SK-MEL-5 (cell line): ENCODE measurements at places on chromosomes 6 and 20.
A peak's percentile ranks its signal among the peaks of the same experiment; 100 is the strongest.

GRCh38 chr20:37362231-37362792 lies 16.4 kb downstream of the SRC start:
- DNase-seq: no peak

- no peak for DNase-seq
These were observed 1004.9 kb upstream of the ADGRB3 start for GRCh38 chr6:67630146-67630545.

DNA sequence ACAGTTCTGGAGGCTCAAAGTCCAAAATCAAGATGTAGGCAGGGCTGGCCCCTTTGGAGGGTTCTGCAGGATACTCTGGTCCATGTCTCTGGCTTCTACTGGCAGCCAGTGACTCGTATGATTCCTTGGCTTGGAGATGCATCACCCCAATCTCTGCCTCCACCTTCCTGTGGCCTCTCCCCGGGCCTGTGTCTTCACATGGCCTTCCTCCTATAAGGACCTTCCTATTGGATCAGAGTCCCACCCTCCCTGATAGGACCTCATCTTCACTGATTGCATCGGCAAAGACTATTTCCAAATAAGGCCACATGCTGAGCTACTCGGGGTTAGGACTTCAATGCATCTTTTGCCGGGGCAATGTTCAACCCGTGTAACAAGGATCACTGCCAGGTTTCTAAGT lies 509.0 kb downstream of the CD83 start:
- DNase-seq: no peak

- DNase-seq: peak; percentile 52
These were observed 278.8 kb upstream of the IMPG1 start for GRCh38 chr6:76351275-76351674.

DNA sequence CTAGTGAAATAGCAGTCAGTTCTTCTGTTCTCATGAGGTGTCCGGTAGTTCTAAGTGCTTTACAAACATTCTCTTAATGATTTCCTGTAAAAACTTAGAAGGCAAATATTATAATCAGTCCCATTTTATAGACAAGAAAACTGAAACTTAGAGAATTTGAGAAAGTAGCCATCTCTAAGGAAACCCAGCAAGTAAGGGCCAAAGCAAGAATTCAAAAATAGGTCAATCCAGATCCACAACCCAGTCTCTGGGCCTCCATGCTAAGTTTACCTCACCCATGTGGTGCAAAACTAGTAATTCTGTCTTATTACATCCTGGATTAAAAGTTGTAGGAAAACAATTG lies 27.6 kb upstream of the ASXL1 start:
- no peak for DNase-seq
